Stimulated activated CD4-positive, alpha-beta T cell treated with anti-CD3 and anti-CD28 coated beads, Interleukin-2, amount 100 ng/mL, for 24 hours (primary cell): ENCODE measurements at places on chromosomes 12 and 14.

DNA sequence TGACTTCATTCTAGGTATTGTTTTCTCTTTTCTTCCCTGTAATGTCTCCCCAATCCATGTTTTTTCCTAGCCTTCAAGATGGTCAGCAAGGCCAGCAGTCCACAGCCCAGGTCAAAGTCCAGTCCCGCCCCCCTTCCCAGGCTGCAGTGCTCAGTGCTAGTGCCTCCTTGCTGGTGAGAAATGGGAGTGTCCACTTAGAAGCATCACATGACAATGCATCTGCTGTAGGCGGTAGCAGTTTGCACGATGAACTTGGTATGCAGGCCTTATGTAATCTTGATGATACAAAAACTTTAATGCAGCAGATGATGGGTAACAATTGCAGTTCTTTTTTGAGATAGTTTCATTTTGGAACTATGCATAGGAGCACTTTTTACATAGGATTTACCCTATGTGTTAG, 88.4 kb downstream of the PCNX1 start:
- DNase-seq, result no peak

DNA sequence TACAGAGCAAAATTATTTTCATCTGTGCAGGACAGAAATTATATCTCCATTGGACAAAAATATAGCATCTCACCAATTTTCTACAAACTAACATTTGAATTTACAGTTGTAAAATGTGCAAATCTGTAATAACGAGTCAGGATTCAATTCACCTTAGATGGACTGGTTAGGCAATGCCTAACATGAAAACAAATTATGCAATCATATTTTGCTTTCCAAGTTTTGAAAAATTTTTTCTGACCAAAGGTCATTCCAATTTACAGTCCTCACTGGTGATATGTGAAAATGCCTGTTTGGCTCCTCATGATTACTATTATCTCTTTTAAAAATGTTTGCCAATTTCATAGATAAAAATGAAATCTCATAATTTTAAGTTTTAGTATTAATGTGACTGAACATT, 6.5 kb upstream of the CPM start:
- DNase-seq, result no peak

- DNase-seq, result no peak
Observed at GRCh38 chr12:19893514-19893913, 454.2 kb downstream of the AEBP2 start.

DNA sequence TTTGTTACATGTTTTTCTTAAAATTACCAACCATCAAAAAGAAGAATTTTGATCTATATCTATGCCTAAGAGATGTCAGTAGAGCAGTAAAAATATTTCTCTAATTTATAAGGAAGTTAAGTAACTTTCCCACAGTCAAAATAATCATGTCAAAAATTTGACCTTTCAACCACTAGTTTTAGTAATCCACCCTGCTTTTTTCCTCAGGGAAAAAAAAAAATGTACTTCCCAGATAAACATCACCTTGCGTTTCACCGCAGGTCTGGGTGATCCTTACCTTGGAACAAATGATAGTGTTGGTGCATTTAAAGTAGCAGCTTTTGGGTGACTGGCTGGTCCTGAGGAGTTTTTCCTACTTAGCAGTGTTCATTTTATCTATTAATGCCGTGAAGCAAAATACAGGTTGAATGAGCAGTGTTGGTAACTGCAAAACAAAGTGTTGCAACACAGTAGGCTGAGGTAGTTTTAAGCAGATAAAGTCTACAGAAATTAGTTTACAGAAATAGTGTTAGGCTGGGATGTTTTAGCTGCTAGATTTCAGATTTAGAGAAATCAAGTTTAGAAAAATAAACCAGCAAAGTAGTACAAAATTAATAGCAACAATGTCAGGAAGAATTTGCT, 137.2 kb upstream of the DNM1L start:
- no peak for DNase-seq

DNA sequence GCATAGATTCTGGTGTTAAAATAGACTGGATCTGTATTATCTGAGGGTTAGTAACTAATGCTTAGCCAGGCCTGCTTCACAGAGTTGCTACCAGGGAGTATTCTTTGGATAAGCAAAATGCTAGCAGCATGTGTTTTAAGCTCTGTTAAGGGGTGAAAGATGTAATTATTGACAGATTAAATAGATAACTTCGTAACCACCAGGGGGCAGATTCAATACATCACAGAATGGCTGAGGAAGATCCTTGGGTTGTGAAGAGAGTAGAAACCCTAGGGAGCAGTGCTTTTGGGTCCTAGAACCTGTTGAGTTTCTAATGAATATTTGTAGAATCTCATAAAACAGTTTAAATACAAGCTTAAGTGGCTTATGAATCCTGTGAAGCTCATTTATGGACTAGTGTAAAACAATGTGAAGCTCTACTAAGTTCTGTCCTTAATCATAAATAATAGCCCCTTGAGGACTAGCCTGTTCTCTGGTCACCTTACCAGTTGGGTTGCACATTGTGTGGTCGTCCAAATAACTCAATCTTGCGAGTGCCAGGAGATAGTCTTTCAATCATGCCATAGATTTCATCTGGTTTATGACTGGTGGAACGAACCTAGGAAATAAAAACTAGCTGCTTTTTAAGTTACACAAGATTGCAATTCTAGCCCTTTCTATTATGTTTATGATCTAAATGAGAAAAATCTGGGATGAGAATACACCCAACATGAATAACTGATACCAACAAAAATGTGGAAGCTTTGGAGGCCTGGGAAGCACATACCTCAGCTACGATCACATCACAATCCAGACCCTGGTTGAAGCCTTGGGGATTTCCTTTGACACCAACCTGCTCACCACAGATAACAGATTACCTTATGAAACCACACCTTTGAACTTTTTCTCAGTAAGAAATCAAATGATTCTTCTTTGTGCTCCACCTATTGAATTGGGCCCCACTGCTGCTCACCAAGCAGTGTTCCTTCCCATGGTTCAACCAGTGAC, 12.3 kb downstream of the METTL3 start:
- no peak for DNase-seq

GRCh38 chr12:96157427-96157826, 36.7 kb upstream of the ELK3 start:
- no peak for DNase-seq

DNA sequence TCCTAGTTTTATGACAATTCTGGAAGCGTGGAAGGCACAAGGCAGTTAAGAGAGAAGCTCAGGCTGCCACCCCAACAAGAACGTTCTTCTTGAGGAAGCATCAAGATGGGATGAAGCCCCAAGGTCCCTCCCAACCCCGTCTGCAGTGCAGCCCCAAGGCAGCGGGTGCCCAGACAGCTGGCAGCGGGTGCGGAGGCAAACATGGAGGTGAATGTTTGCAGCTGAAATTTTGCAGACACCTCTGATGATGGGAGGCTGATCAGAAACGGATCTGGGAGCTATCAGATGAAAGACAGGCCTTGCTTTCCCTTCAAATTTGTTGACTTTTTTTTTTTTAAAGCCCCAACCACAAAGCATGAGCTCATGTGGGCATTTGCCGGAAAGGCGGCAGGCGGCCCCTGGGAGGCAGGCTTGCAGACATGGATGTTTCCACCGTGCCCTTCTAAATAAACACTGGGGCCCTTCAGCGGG, 230.7 kb upstream of the RTL1 start:
- no peak for DNase-seq

DNA sequence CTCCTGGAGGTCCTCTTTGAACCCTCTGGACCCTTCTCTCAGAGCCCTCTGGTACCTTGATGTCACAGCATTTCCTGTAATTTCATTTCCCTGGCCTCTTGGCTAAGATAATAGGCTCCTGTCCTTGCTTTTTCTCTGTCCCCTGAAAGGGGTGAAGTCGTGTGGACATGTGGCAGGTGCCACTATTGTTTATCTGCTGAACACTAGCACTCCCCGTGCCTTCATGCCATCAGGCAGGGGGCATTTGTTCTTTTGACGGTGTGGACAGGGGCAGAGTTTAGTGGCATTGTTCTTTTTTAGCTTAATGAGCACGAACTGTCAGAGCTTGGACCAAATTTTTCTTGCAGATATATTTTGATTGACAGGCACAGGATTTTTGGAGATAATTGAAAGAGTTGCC, 166.0 kb downstream of the RGS6 start:
- no peak for DNase-seq

GRCh38 chr14:21734457-21735074, 60.9 kb upstream of the OR4E1 start:
- no peak for DNase-seq

DNA sequence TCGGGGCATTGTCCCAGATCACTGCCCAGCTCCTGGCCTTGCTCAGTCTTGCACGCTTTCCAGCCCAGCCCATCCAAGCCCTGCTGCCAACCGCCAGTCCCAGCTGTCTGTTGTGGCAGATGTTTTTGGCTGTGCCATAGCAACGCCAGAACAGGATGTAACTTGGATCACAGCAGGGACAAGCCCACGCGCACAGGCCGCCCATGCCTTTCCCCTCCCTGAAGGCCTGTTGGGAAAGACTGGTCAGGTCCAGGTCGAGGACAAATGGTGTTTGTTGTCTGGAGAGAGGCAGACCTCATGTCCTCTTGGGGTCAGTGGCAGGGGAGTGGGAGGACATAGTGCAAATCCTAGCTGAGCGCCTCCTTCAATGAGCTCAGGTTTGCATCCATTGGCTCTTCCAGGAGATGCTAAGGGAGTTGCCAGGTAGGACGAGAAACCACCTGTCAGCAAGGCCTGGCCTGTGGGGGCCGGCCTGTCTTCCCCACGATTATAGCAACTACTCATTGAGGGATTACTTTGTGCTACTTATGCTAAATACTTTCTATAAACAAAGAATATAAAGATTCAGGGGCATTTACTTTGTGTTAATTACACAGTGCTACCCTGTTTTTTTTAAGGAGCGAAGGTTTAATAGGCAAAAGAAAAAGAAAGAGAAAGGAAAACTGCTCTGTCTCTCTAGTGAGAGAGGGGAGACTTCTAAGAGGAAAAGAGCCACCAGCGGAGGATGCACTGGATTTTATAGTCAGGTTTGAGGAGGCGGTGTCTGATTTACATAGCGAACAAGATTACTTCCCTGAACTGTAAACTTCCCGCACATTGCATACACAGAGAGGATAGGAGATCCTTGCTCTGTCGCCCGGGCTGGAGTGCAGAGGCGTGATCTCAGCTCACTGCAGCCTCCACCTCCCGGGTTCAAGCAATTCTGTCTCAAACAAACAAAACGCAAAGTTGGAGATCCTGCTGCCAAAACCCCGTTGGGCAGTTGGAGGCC, 42.8 kb upstream of the CORO1C start:
- no peak for DNase-seq

GRCh38 chr12:27009881-27010301, 4.3 kb downstream of the TM7SF3 start:
- DNase-seq, result no peak

GRCh38 chr14:76953311-76953945, 75.1 kb downstream of the IRF2BPL start:
- DNase-seq, result peak; percentile 55

- DNase-seq, result no peak
Observed at GRCh38 chr14:31576949-31577348, 15.7 kb downstream of the NUBPL start.

GRCh38 chr12:15527201-15528080, 205.1 kb downstream of the PTPRO start:
- no peak for DNase-seq

DNA sequence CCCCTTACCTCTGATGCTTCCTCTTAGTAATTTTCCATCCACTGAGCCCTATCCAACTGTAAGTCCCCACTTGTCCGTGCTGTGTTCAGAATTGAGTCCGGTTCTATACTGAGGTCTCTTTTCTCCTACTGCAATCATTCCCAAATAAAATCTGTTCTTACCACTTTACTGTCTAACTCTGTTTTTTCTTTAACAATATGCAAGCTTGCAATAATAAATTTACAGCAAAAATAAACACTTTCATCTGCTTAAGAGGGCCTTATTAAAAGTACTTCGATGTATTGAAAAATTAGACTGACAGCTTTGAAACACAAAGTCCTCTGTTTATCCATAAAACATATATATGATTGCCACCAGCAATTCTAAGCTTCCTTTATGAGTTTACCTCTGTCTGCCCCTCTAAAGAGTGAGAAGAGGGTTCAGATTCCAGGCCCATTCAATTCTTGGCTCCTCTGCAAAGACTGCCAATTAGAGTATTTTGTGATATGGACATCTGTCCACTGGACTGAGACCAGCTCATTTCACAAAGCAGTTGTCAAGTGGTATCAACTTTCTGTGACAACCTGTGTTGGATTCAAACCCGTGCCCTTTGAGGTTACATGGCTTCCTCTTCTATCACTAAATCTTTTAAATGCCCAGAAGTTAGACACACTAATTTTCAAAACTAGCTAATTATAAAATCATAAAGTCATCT, 39.9 kb upstream of the G2E3 start:
- no peak for DNase-seq

DNA sequence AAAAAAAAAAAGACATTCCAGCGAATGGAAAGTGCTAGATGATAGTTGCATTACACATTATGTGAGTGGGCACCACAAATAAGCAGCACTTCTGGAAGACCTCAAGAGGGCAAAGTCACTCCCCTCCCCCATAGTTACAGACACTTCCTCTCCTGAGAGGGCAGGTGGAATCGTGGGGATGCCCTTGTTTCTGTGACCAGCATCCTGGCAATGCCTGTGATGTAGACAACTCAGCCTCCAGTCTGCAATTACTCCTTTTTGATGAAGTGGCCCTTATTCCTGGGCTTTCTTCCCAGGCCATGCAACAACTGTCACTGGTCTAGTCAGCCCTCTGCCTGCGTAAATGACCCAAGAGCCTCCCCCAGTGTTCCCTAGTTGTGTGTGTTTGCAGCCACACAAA, 104.8 kb downstream of the VRK1 start:
- no peak for DNase-seq

DNA sequence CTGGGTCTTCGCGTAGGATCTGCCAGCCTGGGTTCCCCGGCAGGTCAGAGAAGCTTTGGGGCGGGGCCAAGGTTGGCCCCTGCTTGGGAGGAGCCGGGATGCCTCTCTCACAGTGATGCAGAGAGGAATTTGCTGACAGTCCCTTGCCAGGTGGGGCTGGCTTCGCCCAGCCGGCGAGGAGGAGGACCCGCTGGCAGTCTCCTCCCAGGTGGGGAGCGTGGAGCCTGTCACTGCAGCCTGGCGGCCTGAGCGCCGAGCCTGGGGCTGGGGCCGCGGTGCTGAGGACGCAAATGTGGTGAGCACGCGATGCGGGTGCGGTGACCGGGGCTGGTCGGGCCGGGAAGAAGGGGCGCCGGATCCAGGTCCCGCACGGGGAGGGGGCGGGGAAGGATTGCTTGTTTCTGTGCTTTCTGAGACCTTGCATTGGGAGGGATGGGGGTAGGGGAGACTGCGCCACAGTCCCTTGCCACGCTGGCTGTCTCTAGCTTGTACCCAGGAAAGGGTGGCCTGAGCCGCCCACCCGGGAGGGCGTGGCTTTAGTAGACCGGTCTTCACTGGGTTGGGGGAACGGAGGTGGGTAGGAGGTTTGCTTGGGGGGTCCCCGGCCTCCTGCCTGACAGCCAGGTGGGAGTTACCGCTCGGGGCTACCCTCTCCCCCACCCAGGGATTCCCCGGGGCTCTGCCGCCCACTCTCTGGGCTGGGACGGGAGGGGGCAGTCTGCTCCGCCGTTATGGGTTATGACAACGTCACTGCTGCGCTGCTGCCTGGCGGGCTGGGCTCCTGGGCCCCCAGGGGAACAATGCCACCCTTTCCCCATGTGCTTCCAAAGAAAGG, at the start of gene TMEM63C:
TMEM63C (plus strand) TSS at position 196 of the 835 bp plus-strand sequence. CDS start 37,016 bp downstream, outside the sequence.
- peak; percentile 71 for DNase-seq
